ENCODE measurements at places on chromosomes 5 and 9. TPM values are rescaled to one million over a fixed set of nuclear protein-coding genes. Genes with fewer than 3 reads are reported as not detected.
A peak's percentile ranks its signal among the peaks of the same experiment; 100 is the strongest.

SLC36A1 gene
- 1.9 TPM for total RNA-seq

GRCh38 chr5:123582550-123583285, 70.7 kb downstream of the CSNK1G3 start:
- peak; percentile 38 for DNase-seq

- DNase-seq, result no peak
Observed at GRCh38 chr9:5778805-5779204, 54.1 kb downstream of the ERMP1 start.

DNA sequence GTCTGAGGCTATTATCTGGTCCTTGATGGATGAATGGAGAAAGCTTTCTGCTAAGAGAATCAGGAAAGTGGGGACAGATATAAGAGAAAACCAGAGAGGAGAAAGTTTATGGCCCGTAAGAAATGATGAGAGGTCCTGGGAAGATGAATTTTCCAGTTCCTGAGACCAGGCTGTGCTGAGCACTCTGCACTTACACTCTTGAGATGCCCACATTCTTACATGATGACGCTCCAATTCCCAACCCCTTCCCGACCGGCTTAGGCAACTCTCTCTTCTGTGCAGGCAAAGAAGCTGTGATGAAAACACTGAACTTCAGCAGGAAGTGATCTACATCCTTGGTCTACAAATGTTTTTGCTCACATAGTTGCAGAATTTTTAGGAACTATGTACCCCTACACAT, 417.0 kb downstream of the ARHGEF28 start:
- no peak for DNase-seq

SV2C gene
- total RNA-seq, result under 0.01 TPM

- DNase-seq, result no peak
Observed at GRCh38 chr5:53318303-53318702, 162.1 kb upstream of the FST start.

SLC36A2 gene
- not detected for total RNA-seq

PRDM12 gene
- not detected for total RNA-seq

DNA sequence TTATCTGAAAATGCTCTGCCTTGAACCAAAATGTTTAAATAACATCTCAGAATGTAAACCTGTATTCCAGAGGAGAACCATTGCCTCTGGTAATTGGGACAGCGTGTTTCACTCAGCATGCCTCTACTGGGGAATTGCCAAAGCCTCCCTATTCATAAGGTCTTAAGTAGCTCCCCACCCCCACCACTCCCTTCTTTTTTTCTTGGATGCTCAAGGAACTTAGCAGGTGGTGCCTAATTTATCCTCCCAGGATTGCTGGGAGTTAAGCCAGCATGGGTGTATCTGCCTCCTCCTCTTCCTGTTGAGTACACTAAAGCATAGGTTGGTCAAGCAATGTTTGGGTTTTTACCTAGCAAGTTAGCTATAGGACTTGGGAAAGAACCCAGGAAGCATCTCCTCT, 220.2 kb downstream of the DMAC1 start:
- DNase-seq, result no peak

AGXT2 gene
- not detected for total RNA-seq

BARHL1 gene
- total RNA-seq, result not detected

PCDHA3 gene
- 0.13 TPM for total RNA-seq

- DNase-seq, result no peak
Observed at GRCh38 chr9:84325347-84325973, 15.1 kb downstream of the SLC28A3 start.

GRCh38 chr5:121704291-121704690, 147.4 kb upstream of the FTMT start:
- DNase-seq, result no peak

DNA sequence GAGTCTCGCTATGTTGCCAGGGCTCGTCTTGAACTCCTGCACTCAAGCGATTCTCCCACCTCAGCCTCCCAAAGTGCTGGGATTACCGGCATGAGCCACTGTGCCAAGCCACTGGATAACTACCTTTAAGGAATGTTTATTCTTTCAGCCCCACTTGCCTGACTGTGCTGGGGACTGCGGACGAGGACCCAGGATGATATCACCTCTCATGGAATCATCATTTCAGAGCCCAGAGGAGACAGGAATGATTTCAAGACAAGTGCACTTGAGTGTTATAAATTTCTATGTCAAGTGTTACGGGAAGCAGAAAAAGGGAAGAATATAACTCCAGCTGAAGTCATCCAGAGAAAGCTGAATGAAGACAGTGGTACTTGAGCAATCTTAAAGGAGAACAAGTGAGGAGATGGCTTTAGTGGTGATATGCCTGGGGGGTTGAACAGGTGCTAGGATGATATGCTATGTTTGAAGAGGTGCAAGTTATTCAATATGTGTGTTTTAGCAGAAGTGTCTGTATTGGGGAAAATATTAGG, 109.3 kb downstream of the DCP2 start:
- no peak for DNase-seq

DNA sequence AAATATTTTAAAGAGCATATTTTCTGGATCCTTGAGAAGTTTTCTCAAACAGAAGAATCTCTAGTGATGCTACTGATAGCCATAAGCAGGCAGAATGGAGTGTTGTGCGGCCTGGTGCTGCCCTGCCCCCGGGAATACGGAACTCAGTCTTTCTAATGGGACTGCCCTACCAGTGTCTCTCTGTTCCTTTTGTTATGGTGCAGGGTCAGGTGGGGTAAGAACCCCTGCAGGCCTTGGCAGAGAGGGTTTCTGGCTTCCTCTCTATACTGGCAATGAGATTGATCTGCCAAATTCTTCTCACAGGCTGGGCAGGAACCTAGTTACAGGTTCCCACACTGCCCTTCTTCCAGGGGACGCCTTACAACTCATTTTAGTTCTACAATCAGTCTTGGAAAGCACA, 2.6 kb downstream of the IL5 start:
- no peak for DNase-seq

DNA sequence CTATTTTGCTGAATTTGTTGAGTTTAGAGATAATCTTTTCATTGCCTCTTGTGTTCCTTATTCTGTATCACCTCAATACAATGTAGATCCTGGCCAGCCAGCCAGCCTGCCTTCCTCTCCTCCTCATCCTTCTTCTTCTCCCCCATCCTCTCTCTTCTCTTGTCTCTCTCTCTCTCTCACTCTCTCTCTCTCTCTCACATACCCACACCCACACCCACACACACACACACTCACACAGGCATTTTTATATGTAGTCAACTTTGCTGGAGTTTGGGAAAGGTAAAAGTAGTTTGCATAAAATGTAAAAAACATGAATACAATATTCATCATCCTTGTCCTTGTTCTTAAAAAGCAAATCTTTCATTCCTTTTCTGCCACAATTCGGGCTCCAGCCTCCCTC, 60.5 kb downstream of the ZFAND5 start:
- DNase-seq, result no peak

EPB41L4B gene
- total RNA-seq, result 0.51 TPM

DNA sequence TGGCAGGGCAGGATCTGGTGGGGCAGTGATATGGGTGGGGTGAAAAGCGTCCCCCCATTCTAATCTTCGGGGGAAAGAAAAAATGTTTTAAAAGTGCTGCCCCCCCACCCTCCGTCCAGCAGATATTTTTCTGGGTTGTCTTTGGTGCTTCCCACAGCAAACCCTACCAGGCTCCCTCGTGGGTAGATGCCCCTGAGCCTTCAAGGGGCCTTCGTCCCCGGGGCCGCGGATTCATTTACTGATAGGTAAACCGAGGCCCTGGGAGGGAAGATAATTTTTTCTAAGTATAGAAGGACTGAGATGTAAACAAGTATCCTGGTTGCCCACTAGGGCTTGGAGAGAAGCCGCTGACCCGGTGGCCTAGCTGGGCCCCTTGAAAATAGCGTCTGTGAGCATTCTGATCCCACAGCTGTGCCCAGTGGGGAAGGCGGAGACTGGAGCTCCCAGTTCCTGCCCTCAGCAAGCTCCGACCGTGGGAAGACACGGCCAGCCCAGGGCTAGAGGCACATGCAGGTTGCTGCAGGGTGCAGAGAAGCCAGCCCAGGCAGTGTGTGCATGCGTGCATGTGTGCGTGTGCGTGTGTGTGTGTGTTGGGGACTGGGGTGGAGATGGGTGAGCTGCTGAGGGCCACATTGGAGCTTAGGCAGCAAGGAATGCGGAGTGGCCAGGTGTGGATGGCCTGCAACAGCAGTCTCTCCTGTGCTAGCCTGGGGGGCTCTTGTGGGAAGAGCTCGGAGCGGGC, 6.0 kb upstream of the RXRA start:
- no peak for DNase-seq

KCTD16 gene
- total RNA-seq, result under 0.01 TPM

DNA sequence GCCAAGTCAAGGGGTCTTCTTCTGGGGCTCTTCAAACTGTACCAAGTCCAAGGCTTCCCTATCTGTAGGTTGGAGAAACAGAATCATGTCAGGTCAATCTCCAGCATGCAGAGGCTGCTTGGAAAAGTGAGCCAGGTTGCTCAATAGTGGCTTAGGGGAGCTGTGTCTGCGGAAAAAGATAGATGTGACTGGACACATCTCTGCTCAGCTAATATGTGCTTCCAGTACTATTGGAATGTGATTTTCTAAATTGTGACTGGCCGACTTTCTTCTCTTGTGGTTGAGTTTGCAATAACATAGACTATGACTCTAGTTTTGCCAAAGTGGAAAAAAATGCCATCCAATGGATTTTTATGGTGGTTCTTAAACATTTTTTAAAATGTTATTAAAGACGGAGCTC, 136.7 kb downstream of the BOD1 start:
- no peak for DNase-seq

DNA sequence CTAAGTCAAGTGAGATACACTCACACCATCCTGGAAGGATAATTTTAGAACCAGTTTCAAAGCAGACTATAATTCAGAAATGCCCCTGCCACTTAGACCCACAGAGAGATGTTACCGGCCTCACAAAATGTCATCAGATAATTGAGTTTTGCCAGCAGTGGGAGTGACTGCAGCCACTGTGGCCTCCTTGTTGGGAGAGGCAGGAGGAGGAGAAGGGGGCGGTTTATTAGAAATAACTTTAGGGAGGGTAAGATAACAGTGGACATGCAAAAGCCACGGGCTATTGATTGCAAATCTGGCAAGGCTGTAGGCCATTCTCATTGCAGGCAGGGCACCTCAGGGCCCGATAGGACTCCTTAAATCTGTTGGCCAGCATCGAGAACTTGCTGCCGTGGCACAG, 13.4 kb downstream of the GRXCR2 start:
- DNase-seq, result no peak

DNA sequence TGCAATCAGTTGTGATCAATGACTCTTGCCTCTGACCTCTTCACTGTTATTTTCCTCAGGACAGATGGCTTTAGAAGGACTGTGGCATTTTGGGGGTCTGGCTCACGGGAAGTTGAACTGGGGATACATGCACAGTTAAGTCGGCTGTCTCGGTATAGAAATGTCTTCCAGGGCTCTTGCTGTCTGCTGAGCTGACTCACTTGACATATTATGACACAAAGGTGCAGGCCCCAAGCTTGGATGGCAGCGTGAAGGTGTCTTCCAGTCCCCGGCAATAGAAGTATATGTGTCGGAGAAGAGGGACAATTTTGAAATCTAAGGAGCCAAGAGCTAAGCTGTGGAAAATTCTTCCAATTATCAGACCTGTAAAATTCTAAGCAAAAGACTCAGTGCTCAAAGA, 9.8 kb upstream of the ARSI start:
- DNase-seq, result no peak

GRCh38 chr5:39024005-39024404, 50.2 kb downstream of the RICTOR start:
- no peak for DNase-seq

DNA sequence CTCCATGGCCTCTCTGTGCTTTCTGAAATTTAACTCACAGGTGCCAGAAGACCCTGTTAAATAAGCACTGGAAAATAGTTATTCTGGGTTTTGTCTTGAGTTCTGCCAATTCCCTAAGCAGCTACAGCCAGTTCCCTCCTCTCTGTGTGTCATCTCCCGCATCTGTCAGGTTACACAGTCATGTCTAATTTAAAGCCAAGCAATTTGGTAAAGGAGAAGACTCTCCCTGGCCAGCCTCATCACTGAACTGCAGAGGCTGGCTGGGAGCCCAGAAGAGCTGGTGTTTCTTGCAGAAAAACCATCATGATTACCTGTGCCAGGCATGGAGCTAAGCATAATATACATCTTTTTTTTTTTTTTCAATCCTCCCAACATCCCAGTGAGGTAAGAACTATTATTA, 141.3 kb upstream of the ZNF366 start:
- DNase-seq, result no peak

SLC23A1 gene
- total RNA-seq, result not detected

- peak; percentile 18 for DNase-seq
Observed at GRCh38 chr5:39005566-39006232, 68.5 kb downstream of the RICTOR start.

DNA sequence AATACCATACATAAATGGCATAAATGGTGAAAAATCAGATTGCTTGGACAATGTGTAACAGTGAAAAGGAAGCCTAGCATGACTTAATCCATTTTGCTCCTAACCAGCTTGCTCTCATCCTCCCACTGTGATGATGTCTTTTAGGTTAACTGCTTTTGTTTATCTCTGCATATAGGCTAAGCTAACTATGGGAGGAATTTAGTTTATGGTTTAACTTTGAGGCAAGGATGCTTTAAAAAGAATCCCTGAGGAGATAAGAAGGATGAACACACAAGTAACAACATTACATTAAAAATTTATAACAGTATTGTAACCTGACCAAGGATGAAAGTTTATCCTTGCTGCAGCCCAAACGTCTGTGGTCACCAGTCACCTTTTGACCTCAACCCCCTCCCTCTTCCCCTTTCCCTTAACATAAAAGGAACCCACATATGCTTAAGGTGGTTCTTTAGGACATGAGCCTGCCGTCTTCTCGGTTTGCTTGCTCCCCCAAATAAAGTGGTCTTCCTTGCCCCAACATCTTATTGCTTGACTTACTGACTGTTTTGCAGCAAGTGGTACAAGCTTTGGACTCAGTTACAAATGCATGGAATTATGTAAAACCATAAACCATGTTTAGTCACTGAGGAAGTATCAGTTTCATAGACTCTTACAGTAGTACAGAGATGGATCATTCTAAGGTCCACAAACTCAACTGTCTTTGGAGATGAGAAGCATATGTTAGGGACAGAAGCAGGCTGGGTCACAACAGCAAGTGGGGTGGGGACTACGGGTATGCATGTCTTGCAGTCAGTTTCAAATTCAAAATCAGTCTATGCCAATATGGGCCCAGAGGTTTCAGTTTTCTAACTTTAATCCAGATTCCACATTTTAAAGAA, 31.3 kb downstream of the AGXT2 start:
- DNase-seq, result no peak
